ENCODE measurements at places on chromosomes 5 and 9.

DNA sequence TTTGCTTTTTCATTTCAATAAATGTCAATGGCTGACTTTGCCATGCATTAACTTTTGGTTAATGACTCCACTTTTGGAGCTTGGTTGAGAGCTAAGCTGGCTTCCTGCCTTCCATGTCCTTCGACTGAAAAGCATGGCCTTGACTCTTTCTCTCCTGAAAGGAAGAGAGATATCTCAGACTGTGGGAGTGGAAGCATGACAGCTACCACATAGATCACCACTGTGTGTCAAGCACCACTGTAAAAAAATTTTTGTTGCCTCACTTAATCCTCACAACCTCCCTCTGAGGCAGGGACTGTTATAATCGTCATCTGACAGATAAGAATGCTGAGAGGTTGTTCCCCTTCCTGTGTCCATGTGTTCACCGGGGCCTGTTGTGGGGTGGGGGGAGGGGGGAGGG lies 184.8 kb downstream of the RORB start:
- no peak for DNase-seq

DNA sequence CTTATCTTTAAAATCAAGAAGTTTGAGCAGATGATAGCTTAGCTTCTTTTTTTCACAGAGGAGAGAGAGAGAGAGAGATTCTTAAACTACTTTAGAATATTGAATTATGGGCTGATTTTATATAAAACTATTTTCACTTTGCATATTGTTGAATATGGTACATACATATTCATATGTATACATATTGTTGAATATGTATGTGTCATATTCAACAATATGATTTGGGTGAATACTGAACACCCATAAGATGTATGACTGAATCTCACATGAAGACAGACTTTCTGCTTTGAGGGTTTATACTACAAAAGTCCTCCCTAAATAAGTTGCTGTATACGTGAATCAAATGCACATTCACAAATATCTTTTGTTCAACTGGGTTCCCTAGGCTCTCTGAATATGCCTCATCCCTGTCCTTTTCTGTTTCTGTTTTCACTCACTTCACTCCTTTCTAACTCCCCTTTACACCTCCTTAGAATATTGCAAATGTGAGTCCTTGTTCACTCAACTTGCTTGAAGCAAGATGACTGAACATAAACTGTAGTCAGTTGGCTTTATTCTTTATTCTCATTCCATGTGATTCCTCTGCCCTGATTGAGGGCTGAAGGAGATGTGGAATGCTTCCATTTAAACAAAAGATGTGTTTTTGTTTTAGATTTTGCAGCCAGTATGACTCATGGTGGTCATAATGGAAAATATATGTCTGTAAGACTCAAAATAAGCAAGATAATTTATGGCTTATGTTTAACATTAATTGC lies 225.4 kb upstream of the DAB2 start:
- no peak for DNase-seq

DNA sequence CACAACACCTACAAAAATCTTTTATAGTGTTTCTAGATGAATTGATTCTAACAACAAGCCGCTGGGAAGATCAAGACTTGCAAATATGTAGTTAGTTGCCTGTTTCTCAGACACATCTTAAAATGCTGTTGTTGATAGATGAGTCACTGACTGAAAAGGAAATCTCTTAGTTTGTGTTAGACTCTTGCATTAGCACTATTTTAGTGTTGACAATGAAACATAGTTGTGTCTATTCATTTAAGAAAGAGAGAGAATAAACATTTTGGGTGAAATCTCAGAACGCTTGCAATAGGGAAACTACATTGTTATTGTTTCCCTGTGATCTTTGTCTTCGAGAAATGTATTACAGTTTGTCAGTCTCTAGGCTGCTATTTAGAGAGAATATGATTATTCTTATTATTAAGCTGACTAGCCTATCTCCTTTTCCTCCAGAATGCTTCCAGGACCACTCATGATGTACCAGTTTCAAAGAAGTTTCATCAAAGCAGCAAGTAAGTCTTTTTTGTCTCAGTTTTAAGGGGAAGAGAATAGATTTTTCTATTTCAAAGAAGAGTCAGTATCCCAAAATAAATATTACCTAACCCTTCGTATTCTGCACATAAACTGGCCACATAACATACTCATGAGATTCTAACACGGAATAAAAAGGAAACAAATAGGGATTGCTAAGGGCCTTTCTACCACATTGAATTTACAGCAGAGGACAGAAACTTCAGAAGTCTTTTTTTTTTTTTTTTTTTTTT lies 285.6 kb downstream of the ARHGAP26 start:
- DNase-seq: no peak

- DNase-seq: peak; percentile 60
These were observed 219.6 kb downstream of the DENND1A start for GRCh38 chr9:123710299-123710698.

DNA sequence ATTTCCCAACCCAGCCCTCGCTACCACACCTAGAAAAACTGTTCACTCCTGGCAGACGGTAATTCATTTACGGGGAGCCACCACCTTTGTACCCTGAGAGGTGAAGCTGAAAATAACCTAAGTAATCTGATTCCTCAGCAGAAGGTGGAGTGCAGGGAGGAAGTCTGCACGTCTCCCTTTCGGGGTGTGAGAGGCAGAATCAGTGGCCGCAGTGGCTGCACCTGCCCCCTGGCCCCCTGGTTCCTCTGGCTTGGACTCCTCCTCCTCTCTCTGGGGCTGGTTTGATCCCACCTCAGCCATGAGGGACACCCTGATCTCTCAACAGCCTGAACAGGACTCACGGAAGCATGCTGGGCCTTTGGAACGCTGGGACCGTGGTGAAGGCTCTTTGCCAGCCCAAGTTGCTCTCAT lies 10.5 kb downstream of the TMEM174 start:
- DNase-seq: no peak

DNA sequence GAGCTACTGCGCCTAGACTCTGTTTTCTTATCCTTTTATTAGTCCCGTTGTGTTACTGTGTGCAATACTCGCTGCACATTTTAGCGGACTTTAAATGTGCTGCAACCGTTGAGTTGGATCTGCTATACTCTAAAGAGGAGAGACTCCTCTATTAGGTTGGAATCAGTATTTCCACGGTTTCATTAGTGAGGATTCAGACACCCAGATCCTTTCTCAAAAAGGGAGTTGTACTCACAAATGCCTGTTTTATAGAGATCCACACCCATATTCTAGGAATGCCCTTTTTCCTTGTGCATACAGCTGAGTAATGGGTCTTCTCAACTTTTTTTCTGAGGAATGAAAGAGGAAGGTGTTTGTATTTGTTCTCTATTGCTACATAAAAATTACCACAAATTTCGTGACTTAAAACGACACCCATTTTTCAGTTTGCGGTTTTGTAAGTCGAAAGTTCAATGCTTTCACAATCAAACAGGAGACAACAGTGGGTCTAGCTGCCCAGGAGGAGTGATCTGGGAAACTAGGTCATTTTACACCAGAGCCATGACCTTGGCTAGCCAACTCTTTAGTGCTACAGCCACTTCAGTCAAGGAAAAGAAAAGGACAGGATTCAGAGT lies 52.8 kb upstream of the SLC44A1 start:
- DNase-seq: peak; percentile 64

DNA sequence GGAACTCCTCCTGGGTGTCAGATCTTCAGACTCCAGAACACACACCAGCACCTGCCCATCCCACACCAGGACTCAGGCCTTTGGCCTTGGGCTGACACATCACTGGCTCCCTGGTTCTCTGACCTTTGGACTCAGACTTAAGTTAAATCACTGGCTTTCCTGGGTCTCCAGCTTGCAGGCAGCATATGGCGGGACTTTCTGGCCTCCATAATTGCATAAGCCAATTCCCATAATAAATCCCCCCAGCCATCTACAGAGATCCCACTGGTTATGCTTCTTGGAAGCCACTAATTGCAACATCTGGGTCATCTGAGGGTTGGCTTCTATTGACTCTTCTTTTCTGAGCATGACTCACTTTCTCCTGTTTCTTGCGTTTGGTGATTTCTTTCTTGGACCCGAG lies 80.3 kb upstream of the SARDH start:
- DNase-seq: peak; percentile 12

DNA sequence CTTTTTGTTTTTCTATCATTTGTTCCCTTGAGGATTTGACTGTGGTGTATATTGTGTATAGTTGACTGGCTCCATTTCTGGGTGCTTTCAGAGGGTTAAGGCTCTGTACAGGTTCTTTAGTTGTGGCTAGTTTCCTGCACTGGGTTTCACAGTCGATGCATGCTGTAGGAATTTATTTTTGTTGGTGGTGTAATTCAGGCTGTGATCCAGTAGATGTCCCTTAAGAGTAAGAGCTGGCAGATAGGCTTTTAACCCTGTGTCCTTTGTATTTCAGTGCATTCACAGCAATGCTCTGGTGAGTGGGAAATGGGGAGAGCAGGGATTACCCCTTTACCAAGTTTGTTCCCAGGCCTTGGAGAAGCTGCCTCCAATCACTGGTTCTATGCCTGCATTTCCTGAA lies 112.9 kb downstream of the SPATA31D1 start:
- peak; percentile 7 for DNase-seq

DNA sequence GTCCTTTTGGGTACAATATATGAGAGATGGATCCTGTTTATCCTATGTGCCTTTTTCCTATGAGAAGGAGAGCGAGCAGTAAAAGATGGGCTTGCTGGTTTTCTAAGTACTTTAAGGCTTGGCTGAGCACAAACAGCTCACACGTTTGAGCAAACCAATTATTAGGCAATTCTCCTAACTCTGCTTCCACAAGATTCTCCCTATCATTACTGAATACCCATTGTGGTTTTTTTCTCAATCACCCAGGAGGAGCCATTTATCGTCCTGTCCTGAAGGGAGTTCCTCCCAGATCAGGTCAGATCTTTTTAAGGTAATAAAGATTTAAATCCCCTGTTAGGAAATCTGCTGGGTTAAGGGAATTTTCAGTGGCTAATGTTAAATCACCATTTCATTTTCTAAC lies 19.4 kb upstream of the C1QTNF3 start:
- no peak for DNase-seq

DNA sequence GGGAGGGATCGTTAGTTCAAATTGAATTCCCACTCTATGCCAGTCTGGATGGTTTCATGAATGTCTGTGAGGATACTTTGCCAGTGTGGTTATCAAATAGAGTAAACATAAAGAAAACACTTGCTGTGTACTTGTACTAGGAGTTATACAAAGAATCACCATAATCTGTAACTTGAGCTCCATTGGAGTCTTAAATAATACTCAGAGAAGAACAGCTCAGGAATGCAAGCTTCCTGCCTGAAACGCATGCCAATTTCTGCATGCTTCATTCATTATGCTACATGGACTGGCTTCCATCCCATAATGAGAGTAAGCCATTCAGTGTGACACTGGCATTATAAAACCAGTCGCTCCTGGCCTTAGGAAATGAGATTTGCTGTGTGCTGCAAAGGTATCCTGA lies 351.4 kb downstream of the SEMA5A start:
- DNase-seq: no peak

DNA sequence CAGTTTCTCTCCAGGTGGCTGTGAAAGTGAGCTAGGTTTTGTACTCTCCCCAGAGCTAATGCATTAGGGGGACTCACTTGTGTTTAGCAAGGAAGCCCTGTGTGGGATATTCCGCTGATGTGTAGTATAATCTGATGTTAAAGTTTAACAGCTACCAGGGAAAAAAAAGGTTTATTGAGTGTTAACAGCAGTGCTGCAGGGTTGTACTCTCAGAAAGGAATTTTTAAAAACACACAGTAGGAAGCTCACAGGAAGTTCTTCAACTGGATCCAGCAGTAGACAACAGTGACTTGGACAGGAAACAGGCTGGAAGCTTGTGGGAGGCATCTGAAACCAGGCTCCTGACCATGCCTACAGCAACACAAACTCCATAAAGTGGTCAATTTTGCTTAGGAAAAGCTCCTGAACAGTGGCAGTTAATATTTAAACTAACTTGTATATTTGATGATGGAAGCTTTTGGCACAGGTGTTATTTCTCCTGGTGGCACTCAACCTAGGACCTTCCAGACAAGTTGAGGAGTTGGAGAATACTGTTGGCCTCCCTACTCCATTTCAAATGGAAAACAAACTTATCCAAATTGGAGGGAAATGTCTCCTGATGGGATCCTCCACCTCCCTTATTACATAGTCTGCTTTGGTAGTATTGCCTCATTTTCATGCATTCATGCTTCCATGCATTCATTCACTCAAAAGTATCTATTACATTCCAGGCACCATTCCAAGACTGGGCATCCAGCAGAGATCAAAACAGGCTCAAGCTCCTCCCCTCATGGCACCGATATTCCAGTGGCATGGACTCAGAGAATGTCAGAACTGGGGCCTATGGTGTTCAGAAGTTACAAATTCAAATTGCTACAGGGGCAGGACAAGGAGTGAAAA lies 54.7 kb downstream of the FOXD1 start:
- DNase-seq: no peak

DNA sequence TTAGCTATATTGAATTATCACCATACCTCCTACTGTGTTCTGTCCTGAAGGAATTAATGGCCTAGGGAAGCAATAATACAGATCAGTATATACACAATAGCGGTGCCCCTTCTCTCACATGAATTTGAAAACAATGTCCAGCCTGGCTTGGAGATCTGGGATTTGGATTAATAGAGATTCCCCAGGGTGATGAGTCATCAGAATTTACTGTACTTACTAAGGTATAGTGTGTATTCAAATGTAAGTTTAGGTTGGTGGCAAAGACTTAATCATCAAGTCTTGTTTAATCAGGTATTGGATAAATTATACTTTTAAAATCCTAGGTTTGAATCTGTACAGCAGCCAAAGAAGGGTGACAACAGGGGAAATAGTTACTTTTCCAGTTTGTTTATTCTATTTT lies 121.5 kb downstream of the FEM1C start:
- DNase-seq: no peak

GRCh38 chr9:120500733-120501132 lies 79.2 kb downstream of the CDK5RAP2 start:
- DNase-seq: no peak

- DNase-seq: no peak
These were observed 7.3 kb downstream of the GDA start for GRCh38 chr9:72156586-72156985.

DNA sequence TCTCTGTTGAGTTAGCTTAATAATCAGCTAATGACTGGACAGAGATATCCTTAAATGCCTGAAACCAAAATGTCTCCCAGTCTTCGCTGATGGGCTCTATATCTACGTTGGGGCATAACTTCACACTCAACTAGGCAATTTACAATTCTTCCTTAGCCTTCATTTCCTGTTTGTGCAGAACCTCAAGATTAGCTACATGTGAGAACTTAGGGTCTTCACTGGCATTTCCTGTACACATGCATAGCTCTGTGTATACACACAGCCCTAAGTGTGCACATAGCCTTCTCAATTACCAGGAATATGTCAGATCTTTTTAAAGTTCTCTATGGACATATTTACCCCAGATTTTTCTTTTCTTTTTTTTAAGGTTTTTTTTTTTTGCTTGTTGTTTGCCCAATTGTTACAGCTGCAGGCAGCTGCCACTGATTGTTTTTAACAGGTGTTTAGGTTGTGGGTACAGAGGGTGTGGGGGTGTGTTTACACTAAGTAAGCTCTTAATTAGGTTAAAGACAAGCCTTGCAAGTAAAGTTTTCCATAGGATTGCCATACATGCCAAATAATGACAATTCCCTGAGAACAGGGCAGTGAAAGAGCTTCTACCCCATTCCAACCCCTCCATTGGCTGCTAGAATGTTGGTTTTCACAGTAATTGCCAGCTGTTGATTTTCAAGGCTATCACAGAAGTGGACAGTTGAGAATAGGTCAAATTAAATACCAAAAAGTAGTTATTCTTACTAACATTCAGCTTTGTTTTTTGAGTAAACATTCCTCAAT lies 441.0 kb downstream of the TLE4 start:
- DNase-seq: no peak

GRCh38 chr5:156618601-156619000 lies 231.5 kb upstream of the PPP1R2B start:
- DNase-seq: no peak

Measured in A549 (cell line).